Activated T-cell treated with anti-CD3 and anti-CD28 coated beads, Interleukin-2, amount 50 U/mL, for 4 hours (primary cell): ENCODE measurements at places on chromosomes 5 and 9.

- no peak for DNase-seq
Measured at GRCh38 chr9:92492781-92493401, 10.6 kb upstream of the ASPN start.

GRCh38 chr5:45796959-45797553, 100.9 kb upstream of the HCN1 start:
- no peak for DNase-seq

DNA sequence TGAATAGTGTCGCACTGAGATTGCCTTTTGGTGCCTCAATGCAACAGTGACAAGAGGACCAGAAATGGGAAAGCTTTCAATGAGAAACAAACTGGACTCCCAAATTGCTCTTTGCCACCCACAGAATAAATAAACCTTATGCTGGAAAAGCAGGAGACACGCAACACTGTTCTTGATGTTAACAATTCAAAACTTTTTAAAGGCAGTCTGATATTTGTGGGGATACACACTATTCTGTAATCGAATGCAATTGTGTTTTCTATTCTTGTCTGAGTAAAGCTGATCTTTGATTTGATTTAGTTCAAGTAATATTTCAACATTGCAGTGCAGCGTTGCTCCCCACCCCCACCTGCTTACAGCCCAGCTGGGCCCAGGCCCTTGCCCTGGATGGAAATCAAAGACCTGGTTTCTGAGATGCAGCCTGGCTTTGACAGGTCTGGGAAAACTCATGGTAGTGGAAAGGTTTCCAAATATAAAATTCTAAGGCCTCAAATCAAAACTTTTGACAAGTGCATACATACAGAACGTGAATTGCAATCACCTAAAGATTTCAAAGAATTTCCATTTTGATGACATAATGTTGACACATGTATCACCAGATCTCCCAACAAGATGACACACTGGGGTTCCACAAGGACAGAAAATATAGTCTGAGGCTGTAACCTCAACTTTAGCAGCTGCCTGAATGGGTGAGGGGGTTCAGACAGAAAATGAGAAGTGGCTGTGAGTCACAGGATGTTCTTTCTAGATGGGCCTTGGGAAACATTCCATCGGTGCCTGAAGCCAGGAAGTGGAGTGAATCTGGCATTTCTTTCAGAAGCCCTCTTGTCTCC, 55.1 kb downstream of the ABCA1 start:
- no peak for DNase-seq

DNA sequence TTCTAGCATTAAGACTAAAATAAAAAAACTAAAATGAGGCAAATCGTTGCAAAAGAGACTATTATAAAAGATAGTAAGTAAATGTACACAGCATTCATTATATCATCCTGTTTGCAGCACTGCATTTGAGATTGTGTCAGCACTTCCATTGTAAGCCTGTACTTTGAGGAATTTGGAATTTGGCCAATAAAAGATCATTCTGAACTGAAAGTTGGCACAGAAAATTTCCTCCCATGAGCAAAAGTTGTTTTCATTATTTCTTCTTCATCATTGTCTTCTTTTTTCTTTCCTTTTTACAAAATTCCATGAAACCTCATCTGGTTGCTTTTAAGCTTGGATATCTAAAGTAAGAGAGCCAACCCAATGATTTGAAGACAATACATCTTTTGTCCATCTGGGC, 199.3 kb upstream of the ADAMTSL1 start:
- no peak for DNase-seq

DNA sequence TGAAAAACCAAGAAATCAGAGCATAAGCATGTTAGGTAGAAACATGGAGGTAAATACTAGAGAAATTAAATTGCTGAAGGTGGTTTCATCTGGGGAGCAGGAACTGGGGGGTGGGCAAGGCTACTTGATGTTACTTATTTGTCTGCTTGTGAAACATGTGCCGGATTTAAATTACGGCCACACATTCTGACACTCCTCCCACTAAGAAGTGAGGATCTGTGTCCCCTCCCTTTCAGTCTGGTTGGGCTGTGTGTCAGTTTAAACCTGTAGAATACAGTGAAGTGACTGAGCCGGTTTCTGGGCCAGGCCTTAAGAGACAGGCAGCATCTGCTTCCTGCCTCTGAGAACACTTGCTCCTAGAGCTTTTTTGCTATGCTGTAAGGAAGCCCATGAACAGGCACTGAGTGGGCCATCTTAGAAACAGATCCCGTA, 2.3 kb upstream of the IARS1 start:
- no peak for DNase-seq

DNA sequence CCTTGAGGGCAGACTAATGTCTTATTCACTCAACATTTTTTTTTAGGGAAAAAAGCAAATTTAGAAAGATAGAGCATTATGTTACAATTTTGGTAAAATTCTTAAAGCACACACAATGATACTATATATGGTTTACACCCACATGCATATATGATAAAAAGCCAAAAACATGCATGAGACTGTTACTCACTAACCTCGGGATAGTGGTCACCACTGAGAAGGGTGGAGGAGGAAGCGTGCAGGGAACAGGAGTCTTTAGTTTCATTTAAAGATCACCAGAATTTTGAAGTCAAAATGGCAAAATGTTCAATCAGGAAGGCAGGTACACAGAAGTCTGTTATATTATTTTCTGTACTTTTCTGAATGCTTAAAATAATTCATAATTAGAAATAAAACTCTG, 9.2 kb downstream of the ARL15 start:
- no peak for DNase-seq

- DNase-seq = peak; percentile 39
Measured at GRCh38 chr5:126780165-126780827, 3.4 kb downstream of the LMNB1 start.

- no peak for DNase-seq
Measured at GRCh38 chr9:137462396-137462985, 3.4 kb upstream of the NSMF start.

DNA sequence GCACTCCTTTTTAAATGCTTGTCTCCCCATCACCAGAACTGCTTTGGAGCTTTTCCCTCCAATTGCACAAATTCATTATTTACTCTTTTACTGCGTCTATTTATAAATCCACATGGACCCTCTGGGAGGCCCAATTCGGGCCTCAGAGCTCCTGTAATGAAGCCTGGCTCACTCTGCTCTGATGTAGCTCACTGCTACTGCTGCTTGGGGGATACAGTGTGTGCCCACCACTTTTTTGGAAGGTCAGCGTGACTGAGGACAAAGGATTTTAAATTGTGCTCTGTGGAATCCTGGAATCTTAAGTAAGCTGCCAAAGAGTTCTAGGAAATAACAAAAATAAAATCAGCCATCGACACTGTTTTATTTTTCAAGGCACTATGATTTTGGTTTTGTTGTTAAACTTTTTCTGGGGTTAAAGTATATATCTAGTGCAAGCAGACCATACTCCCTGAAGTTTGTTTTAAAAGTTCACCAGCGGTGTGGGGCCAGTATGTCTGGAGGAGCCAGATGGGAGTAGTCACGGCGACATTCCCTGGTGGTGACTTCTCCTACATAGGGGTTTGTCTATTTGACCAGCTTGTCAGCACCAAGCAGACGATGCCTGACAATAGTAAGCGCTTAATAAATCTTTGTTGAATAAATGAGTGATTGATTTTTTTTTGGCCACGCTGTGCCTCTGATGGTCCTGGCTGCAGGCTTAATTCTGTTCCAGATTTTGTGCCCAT, 142.8 kb downstream of the TMEM38B start:
- no peak for DNase-seq

- DNase-seq = no peak
Measured at GRCh38 chr9:128094950-128095544, 27.0 kb downstream of the SLC25A25 start.

GRCh38 chr5:80191991-80192398, 63.9 kb downstream of the SERINC5 start:
- peak; percentile 21 for DNase-seq

DNA sequence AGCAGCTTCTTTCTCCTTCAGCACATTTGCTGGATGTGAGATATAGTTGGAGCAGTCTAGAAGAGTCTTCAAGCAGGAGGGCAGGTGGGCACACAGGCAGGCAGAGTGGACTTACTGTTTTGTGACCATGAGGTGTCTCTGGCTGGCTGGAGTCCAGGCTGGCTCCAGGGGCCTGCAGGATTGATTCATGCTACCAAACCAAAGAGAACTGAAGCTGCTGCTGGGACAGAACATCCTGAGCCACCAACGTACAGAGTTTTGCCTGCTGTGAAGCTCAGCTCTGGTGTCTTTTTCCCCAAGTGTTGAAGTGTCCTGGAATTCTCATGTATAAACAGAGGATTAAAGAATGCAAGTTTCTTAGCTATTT, 45.7 kb downstream of the CYSTM1 start:
- no peak for DNase-seq

DNA sequence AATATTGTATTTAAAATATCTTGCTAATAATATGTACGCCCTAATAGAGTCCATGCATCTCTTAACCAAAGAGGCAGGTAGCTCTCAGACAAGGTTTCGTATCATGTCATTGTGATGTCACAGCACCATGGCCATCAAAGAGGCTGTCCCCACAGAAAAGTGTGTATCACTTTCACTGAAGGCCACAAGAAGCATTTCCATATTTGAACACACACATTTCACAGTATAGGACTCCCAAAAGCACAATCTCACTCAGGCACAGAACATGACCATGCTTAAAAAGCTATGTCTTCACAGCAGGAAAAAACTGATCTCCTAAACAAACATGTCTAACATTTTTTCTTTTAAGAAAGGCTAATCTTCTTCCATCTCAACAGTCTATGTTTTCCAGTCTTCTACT, 133.8 kb downstream of the DENND1A start:
- no peak for DNase-seq

GRCh38 chr9:137497921-137498719, 39.0 kb upstream of the NSMF start:
- no peak for DNase-seq

GRCh38 chr5:78407458-78407857, 47.0 kb downstream of the SCAMP1 start:
- DNase-seq = no peak

GRCh38 chr9:78073722-78074121, 42.1 kb upstream of the GNAQ start:
- no peak for DNase-seq

DNA sequence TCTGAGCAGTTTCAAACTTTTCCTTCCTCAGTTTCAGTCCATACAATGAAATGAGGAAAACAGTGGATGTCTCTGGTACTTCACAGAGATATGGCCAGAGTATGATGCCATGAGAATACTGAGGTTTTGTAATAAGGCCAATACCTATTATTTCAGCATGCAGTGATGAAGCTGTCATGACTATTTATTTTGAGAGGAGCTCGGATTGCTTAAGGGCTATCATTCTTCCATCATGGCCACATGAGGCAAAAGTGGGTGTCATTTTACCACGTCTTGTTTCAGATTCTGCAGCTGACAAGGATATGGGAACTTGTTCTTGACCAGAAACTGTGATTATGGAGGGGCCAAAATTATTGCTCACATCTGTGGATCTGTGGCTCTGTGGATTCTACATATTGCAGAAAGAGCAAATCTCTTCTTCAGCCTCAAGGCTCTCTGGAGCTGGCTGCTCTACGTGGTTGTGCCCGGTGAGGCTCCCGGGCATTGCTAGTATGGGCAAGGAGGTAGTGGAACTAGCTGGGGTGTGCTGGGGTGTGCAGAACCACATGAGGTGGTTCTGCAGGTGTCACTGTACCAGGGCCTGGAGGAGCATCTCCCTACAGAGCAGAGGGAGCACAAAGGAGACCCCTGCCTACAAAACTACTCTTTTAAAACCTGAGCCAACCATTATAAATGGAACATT, 180.3 kb downstream of the SEMA6A start:
- no peak for DNase-seq

GRCh38 chr9:114633438-114634089, 22.5 kb downstream of the TMEM268 start:
- no peak for DNase-seq

GRCh38 chr9:26945591-26945990, 1.5 kb downstream of the PLAA start:
- DNase-seq = no peak

GRCh38 chr9:133354766-133355165, 1.5 kb downstream of the SURF1 start:
- no peak for DNase-seq

- no peak for DNase-seq
Measured at GRCh38 chr5:158886957-158887356, 212.8 kb downstream of the EBF1 start.

- DNase-seq = no peak
Measured at GRCh38 chr9:133951265-133951664, 40.9 kb downstream of the VAV2 start.

GRCh38 chr5:33531037-33531298, 90.2 kb downstream of the TARS1 start:
- no peak for DNase-seq

GRCh38 chr5:133847886-133848285, 120.5 kb downstream of the C5orf15 start:
- DNase-seq = no peak

DNA sequence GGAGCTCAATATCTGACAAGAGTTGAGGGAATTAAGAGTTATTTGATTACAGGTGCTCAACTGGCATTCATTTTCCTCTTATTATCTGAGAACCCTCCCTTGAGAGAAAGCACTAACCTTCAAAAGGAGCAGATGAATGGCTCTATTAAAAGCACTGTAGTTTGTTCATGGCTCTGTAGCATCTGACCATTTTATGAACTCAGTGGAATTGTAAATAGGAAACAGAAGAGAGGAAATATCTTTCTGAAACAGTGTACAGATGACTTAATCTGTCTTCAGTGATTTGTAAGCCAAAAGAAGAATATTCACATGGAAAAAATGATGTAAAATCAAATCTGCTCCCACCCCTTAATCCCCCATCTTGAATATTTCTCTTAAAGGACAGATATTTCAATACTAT, 810.4 kb upstream of the GRAMD2B start:
- DNase-seq = no peak

DNA sequence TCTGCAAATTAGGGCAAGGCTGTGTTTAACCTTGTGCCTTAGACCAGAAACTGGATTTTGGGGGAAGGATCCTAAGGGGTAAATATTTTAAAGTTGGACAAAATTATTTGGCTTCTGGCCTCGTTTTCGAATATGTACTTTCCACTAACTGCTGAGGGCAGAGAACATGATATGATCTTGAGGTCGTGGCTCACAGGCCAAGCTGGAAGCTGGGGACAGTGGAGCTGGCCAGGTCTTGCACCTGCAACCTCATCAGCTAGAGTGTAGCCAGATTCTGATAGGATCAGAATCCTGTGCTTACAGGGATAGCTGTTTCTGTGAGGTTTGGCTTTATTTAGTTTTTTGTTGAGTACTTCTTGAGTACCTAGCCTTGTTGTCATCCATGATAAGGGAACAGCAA, 24.9 kb downstream of the MAN2A1 start:
- DNase-seq = no peak

DNA sequence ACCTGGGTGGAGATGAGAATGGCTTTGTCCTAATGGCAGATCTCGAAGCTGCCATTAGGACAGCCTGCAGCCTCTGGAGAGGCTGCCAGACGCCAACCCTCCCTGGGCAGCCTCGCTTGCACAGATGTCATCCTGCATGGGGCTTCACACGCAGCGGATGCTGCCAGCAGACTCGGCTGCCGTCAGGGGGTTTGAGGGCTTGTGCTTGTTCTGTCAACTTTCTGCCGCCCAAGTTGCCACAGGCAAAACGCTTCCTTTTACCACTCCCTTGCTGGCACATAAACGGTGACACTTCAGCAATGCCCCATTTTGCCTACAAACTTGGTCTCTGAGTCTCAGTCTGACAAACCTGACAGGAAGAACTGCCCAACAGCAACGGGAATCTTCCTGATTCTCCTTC, 24.7 kb downstream of the DAP start:
- DNase-seq = no peak

GRCh38 chr9:94950579-94951323, 224.3 kb downstream of the AOPEP start:
- DNase-seq = no peak
